ENCODE measurements at places on chromosomes 2 and 18.

DNA sequence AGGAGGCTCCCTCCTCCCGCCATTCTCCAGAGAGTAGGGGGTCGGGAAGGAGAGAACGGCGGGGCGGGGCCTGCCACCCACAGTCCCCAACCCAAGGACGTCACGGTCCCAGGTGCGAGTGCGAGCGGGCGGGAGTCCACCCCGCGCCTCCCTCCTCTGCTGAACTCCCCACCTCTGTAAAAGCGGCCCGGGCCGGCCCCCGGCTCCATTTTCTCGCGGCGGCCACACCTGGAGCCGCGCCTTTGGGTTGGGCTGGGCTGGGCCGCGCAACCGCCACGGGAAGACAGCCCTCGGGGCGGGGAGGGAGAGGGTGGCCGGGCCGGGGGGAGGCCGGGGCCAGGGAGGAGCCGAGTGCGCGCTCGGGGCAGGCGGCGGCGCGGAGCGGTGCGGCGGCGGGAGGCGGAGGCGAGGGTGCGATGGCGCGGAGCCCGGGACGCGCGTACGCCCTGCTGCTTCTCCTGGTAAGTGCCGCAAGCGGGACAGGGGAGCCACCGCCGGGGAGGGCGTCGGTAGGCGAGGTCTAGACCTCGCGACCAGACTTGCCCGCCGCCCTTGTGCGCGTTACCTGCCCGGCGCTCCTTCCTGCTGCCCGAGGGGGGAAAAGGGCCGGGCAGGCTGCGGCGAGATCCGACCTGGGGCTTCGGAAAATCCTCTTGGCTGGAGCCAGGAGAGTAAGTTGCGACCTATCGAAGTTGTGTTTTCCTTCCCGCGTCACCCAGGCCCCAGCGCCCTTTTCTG is at the start of gene DSG2:
Gene DSG2, plus strand, starts transcription at position 342 of the 738 bp plus-strand sequence. Its CDS starts 75 bp downstream, at position 417.
- peak; percentile 78 for DNase-seq

- DNase-seq = no peak
These were observed 12.2 kb downstream of the DGUOK start for GRCh38 chr2:73938718-73939352.

- DNase-seq = no peak
These were observed 122.5 kb downstream of the ERBB4 start for GRCh38 chr2:212416086-212416485.

- DNase-seq = no peak
These were observed 24.2 kb upstream of the SUCLG1 start for GRCh38 chr2:84483320-84483719.

- no peak for DNase-seq
These were observed 19.2 kb upstream of the GRP start for GRCh38 chr18:59200787-59201186.

DNA sequence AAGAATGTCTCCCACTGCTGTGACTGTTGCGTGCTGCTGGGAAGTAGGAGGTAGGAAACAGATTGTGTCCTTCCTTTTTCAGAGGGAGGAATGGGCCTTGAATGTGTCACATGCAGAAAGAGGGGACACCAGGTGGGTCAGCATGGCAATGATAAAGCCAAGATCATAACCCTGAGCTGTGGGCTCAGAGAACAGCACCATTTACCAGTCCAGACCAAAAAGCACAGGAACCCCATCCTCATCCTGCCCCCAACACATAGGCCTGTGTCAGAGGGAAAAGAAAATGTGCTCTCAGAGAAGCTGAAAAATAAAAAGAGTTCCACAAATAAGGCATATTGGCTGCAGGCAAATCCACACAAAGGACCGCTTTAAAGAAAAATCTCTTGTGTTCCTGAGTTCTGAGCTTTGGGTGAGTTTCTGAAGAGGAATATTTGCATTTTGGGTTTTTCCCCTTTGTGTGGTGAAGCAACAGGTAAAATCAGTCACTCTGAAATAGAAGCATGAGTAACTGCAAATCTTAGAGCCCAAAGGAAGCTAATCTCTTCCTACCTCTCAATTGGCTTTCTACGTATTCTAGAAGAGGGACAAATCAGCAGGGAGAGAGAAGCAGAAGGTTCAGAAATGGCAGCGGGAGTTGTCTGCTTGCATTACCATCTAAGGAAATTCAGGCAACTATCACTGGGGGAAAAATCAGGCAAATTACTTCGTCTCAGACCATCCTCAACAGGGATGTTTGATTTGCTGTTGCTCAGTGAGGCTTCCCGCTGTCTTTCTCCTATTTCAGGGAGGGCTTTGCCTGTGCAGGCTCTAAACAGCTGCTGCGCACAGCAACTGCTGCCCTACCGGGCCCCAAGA is 106.8 kb downstream of the BCL11A start:
- no peak for DNase-seq

DNA sequence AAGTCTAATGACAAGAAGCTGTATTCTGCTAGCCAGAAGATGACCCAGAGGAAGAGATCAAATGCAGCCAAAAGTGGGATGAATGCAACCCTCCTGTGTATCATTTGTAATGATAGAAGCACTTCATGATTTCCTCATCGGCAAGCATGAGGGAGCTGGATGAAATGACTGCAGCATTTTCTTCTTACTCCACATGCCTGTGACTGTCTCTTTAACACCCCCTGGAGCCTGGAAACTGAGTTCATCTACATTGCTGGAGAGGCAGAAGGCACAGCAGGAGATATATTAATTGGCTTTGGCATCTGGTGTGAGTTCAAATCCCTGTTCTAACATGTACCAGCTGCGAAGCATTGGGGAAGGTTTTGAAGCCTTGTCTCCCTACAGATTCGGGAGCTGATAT is 37.7 kb downstream of the ID2 start:
- DNase-seq = no peak

DNA sequence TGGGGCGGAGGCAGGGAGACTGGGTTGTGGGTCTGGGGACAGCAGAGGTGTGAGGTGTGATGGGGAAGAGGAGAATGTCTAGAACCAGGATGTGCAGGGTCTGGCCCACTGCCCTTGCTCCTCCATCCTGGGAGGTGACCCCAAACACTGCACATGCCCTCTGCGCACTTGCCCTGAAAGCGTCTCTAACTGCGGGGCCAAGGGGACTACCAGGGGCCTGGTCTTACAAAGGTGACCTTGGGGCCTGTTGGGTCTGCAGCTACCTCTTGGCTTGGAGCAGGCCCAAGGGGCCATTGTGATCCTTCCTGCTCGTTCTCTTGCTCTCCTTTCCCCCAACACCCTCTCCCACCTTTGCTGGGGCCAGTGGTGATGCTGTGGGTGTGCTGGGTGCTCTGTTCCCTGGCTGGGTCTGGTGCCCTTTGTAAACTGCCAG is 48.0 kb upstream of the FAHD2A start:
- no peak for DNase-seq

DNA sequence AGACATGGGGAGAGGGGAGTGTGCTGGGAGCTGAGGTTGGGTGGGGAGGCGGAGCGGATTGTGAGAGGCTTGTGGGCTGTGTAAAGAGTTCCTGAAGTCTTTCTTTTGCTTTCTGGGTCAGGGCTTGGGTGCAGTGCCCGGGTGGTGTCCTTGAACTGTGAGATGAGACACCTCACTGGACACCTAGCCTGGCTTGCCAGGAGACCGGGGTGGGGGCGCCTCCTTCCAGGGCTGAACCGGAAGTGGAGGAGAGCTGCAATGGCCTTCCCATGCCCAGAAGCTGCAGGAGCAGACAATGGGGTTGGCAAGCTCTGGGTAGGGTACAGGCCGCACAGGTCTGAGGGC is 4.3 kb downstream of the TMEM37 start:
- no peak for DNase-seq

DNA sequence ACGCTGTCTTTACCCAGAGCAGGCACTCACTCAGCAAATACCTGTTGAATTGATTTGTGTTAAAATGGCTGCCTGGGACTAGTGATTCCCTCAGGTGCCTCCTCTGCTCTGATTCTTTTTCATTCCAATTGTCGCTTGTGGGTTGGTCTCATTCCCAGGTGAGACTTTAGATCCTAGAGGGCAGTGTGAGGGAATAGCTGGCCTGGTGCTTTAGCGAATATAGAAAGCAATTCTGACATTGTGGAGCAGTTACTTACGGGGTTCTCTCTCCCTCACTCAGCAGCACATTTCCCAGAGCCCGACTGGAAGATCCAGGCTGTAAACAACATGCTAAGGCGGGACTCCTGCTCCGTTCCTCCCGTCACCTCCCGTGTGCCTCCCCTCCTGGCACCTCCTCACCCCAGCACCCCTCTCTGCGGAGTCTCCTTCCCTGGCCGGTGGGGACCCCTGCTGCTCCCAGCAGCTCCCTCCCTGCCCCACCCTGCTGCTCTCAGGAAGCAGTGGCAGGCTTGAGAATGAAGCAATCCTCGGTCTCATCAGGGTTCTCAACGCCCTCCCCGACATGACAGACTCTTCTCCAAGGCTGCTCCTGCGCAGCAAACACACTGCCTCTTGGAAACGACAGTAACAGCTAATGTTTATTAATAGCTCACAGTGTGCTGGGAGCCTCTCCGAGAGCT is 26.9 kb downstream of the CELF4 start:
- no peak for DNase-seq

DNA sequence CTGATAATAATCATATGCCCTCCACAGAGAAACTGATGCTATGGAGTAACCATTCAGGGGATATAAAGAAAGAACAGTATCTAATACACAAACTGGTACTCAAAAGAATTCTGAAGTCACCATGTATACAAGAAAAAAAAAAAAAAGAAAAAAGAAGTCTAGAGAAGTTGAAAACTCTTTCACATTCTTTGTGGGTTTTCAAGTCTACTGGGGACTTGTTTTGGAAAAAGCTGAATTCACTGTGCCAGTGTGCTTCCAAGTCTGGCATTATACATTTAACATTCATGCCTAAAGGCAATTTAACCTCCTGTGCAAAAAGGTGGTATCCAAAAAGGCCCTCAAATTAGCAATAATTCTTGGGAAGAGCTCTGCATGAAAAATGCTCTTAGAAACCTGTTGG is 94.8 kb upstream of the ITGB6 start:
- no peak for DNase-seq

GRCh38 chr2:38723173-38723572 is 28.0 kb downstream of the SRSF7 start:
- no peak for DNase-seq

DNA sequence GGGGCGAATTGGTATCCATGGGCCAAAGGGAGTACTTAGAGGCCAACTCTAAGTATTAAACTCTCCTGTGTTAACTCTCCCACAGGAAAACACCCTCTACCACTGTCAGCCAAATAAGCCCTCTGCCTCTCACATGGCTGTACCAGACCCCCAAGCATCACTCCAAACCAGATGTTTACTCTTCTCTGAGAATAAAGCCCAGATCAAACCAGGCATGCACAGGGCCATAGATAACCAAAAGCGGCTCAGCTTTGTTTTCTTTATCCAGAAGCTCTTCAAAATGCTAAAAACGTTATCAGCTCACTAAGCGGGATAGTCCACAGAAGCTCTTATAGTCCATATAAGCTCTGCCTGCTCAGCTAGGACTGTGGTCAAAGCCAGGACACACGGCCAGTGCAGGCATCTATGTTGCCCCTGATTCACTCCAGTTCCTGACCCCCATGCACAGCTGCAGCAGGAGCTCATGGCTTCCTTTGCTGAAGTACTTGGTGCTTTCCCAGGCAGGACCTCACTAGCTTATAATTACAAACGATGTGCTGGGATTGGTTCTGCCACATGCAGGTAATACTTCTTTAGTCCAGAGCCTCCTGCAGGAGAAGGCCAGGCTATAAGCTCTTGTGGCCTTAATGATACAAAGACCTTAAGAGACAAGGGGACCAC is 21.0 kb upstream of the SEMA4C start:
- no peak for DNase-seq

- no peak for DNase-seq
These were observed 2.2 kb downstream of the CCDC102B start for GRCh38 chr18:68800075-68800474.

GRCh38 chr2:7061921-7062320 is 144.7 kb downstream of the RNF144A start:
- DNase-seq = no peak

- DNase-seq = no peak
These were observed 59.1 kb downstream of the REV1 start for GRCh38 chr2:99430614-99431291.
